NB4 (cell line): ENCODE measurements at places on chromosomes 4 and X.
A peak's percentile ranks its signal among the peaks of the same experiment; 100 is the strongest.

GRCh38 chrX:21975812-21976211, 35.3 kb downstream of the SMS start:
- no peak for DNase-seq

GRCh38 chr4:113674733-113675132, 86.8 kb downstream of the CAMK2D start:
- DNase-seq, result no peak

- DNase-seq, result no peak
Observed at GRCh38 chr4:124804584-124804983, 92.1 kb upstream of the ANKRD50 start.

- DNase-seq, result no peak
Observed at GRCh38 chr4:112897543-112897942, 151.9 kb upstream of the ANK2 start.

DNA sequence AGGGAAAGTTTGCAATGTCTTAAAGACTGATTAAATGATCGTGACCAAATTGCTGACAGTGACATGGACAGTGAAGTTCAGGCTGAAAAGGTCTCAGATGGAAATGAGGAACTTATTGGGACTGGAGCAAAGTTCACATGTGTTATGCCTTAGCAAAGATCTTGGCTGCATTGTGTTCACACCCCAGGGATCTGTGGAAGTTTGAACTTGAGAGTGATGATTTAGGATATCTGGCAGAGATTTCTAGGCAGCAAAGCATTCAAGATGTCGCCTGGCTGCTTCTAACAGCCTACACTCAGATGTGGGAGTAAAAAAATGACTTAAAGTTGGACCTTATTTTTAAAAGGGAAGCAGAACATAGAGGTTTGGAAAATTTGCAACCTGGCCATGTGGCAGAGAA, 21.4 kb downstream of the SCARB2 start:
- DNase-seq, result peak; percentile 15

GRCh38 chr4:188955066-188955465, 815.8 kb downstream of the TRIML1 start:
- DNase-seq, result no peak

GRCh38 chrX:120260369-120260768, 9.8 kb downstream of the ZBTB33 start:
- no peak for DNase-seq

DNA sequence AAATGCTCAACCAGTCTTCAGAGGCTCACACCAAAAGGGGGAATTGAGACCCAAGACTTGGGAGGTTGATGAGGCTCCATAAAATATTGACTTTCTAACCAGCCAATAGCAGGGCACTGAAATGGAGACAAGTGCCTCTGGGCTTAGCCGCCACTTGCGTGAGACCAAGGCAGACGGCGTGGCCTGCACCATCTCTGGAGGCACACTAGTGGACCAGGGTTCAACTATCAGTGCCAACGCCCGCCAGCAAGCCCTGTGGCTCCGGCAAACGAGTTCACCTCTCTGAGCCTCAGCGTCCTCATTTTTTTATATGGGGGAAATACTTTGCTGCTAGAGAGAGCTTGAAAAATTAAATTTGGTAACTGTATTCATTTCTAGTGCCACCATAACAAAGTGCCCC, 50.3 kb downstream of the PPP2R2C start:
- no peak for DNase-seq

DNA sequence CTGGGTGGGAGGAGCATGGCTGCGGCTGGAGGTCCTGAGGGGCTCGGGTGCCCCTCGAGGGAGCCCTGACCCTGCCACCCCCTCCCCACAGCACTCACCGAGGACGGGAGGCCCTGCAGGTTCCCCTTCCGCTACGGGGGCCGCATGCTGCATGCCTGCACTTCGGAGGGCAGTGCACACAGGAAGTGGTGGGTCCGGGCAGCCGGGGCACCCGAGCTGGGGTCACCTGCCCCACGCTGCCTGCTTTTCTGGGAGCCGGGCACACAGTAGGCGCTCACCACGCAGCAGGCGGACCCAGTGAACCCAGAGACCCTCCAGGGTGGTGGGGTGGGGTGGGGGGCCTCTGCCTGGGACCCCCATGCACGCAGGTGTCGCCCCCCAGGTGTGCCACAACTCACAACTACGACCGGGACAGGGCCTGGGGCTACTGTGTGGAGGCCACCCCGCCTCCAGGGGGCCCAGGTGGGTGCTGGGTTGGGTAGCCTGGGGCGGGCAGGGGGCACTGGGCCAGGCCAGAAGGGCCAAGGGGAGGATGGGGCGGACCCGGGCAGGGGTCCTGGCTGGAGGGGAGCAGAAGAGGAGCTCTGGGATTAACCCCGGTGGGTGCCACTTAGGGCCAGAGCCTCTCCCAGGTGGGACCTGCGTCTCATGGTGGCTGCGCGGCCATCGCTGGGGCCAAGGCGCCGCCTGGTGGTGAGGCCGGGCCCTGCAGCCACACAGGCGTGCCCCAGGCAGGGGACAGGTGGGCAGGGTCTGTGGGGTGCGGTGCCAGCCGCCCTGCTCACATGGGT, 1.4 kb downstream of the HGFAC start:
- DNase-seq, result peak; percentile 75

- peak; percentile 81 for DNase-seq
Observed at GRCh38 chrX:16870862-16871815, 977 bp upstream of the RBBP7 start.

- no peak for DNase-seq
Observed at GRCh38 chr4:24768006-24768405, 27.4 kb upstream of the SOD3 start.

DNA sequence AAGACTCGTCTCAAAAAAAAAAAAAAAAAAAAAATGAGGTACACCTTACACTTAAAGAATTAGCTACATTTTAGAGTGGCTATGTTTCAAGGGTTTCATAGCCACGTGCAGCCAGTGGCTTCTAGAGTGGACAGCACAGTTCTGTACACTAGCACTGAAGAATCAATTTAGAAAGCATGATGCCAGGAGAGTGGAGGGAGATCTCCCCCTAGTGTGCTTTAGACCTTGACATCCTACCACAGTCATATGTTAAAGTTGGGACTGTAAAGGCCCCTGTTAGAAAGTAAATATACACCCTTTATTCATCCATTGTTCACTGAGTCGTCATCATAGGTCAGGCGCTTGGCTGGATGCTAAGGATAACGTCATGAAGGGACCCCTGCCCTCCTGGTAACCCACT, 179.4 kb downstream of the QDPR start:
- no peak for DNase-seq

- DNase-seq, result no peak
Observed at GRCh38 chrX:144801786-144802185, 445.5 kb upstream of the SPANXN1 start.

GRCh38 chrX:6374556-6374955, 145.9 kb upstream of the NLGN4X start:
- DNase-seq, result no peak

DNA sequence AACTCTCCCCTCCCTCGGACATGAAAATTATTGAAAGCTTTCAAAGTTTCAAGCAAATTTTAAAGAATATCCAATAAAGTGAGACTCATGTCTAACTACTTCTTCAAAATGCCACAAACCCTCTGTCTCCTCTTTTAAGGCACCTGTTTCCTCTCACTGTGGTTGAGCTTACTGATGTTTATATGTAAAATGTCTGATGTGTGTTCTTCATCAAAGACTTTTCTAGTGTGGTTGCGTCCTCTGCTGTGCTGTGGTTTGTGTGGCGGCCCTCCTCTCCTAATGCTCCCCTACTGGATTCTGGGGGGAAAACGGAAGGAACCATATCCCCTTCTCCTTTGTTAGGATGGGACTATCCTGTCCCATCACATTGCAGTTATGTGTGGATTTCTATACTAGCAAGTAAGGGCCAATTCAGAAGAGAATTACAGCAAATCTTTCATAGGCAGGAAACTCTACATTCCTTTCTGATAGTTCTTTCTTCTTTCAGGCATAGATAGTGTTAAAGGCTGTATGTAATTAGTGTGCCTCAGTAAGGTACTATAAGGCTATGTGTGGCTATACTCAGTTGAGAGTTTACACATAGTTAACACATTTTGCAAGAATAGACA, 221.0 kb upstream of the GPRIN3 start:
- DNase-seq, result no peak

DNA sequence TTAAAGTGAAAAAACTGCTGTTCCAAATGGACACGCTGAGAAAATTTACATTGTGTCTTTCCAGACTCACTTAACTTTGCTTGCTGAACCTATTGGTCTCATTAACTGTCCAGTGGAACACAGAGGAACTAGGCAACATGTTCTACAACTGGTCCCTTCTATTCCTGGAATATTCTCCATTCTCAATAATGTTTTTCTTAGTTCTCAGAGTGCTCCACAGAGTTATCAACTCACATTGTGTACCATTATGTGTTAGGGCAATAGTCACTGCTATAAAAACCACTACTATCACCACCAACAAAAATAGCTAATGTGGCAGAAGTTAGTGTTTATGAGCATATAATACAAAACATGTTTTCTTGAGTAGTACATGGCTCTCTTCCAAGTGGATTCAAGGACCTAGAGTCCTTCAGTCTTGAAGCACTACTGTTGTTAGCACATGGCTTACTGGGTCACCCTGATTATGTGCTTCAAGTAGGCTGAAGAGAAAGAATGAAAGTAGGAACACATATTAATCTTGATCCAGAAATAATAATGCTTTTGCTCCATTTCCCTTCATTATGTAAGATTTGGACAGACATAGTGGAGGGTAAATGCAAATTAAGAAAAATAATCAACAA, 865.3 kb upstream of the HS3ST1 start:
- no peak for DNase-seq

DNA sequence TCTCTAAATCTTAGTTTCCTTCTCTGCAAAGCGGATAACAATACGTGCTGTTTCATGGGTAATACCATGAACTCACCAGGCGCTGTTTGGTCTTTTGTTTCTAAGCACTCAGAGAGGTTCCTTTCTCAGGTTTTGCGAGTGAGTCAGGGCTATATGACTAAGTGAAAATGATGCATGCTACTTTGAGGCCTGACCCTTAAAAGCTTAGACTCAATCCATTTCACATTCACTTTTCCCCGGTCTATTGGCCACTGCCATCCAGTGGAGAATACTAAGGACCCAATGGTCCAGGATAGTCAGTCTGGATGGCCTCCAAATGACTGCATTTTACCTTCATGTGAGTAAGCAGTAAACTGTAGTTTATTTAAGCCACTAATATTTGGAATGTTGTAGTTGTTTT, 400.8 kb upstream of the SLIT2 start:
- DNase-seq, result no peak

DNA sequence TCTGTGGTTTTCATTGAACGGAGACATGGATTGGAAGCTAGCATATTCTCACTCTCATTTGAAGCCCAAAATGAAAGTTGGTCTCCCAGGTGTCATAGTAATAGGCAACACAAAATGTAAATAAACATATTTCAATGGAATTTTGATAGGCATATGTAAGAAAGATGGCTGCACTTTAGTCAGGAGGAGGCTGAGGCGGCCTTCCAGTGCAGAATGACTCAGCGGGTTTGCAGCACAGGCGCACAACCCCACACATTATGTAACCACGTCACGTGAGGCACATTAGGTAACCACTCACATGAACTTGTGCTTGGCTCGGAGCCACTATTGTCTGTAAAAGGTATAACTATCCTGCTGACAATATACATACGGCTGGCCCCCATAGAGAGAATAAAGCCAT, 381.7 kb downstream of the GPAT3 start:
- DNase-seq, result peak; percentile 27

GRCh38 chr4:130146773-130147172, 1050.8 kb downstream of the C4orf33 start:
- DNase-seq, result no peak
